ENCODE measurements at places on chromosomes 1 and 21.

DNA sequence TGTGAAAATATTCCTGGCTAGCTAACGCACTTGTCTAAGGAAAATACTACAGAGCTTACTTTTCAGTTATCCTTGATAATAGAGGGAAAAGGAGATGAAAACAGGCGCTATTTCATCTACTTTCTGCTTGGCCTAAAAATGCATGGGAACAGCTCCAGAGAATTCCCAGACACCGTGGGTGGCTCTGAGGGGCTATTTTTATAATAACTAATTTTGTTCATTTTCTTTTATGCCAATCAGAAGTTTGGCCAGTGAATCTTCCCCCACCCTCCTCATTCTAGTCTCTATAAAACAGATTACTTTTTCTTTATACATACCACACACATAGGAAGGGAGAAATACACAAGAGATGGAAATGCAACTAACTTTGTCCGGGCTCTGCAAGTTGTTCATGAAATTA is 322.9 kb downstream of the SETD4 start:
- DNase-seq: no peak

GRCh38 chr21:38933731-38934130 is 128.0 kb downstream of the ETS2 start:
- no peak for DNase-seq

DNA sequence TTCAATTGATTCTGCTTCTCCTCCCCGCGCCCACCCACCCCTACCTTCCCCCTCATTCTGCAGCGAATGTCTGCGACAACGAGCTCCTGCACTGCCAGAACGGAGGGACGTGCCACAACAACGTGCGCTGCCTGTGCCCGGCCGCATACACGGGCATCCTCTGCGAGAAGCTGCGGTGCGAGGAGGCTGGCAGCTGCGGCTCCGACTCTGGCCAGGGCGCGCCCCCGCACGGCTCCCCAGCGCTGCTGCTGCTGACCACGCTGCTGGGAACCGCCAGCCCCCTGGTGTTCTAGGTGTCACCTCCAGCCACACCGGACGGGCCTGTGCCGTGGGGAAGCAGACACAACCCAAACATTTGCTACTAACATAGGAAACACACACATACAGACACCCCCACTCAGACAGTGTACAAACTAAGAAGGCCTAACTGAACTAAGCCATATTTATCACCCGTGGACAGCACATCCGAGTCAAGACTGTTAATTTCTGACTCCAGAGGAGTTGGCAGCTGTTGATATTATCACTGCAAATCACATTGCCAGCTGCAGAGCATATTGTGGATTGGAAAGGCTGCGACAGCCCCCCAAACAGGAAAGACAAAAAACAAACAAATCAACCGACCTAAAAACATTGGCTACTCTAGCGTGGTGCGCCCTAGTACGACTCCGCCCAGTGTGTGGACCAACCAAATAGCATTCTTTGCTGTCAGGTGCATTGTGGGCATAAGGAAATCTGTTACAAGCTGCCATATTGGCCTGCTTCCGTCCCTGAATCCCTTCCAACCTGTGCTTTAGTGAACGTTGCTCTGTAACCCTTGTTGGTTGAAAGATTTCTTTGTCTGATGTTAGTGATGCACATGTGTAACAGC is 339.9 kb downstream of the NTNG1 start:
- no peak for DNase-seq

GRCh38 chr1:44237721-44238457 is 24.6 kb downstream of the DMAP1 start:
- DNase-seq: peak; percentile 6

DNA sequence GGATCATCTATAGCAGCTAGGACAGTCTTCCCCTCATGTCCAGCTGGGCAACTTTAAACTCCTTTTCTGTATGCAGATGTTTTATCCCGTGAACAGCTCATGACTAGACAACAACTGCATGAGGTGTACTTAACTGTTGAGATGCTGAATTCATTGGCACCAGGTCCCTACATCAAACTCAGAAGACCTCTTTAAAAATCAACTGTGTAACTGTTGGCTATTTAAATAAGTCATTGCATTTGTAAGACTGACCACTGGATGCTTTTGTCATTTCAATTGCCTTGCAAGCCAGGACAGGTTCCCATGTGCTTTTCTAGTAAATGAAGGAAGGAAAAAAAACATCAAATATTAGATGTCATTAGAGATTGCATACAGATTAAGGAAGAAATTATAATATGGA is 28.3 kb upstream of the GORAB start:
- DNase-seq: no peak

- DNase-seq: no peak
These were observed 912.6 kb downstream of the TTLL7 start for GRCh38 chr1:83086346-83086745.

DNA sequence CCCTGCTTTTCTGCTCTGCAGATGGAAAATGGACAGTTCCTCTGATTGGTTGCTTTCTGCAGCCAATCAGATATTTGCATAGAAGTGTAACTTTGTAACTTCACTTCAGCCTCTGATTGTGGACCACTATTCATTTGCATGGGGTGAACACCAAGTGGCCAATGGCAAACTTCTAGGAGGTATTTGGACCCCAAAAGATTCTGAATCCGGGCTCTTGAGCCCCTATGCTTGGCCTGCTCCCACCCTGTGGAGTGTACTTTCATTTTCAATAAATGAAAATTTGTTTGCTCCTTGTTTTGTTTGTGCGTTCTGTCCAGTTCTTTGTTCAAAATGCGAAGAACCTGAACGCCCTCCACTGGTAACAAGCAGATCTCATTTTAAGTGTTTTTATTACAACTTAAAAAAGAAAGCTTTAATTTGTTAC is 6.4 kb upstream of the GSTM4 start:
- DNase-seq: no peak

DNA sequence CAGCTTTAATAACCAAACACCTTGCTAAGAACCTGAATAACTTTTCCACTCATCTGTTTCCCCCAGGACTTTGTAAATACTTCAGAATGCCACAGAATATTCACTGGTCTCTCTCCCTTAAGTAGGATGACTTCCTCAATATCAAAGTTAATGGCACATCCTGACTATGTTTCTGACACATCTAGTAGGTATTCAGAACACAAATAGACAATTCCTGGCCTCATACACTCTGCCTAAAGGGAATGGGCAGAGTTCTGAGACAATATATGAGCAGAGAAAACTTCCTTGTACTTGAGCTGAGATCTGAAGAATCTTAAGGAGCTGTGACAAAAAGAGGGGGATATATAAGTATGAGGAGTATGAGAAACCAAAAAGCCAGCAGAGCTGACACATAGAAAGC is 34.8 kb downstream of the ANKRD13C start:
- DNase-seq: no peak

DNA sequence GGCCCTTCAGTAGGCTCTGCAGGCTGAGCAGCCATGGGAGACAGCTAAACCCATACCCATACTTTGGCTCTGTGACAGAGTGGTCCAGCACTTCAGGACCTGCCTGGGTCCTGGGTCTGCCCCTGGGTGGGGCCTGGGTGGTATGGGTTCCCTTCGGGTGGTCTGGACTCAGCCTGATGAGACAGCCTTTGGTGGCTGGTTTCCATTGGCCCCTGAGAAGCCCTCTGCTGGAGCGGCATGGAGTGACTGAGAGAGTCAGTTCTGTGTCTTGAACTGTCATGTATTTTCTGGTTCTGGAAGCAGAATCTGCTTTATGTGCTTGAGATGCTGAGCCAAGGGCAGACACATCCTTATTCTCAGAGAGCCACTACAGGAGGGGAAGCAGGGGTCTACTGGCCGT is 31.3 kb upstream of the KCNA2 start:
- DNase-seq: no peak

DNA sequence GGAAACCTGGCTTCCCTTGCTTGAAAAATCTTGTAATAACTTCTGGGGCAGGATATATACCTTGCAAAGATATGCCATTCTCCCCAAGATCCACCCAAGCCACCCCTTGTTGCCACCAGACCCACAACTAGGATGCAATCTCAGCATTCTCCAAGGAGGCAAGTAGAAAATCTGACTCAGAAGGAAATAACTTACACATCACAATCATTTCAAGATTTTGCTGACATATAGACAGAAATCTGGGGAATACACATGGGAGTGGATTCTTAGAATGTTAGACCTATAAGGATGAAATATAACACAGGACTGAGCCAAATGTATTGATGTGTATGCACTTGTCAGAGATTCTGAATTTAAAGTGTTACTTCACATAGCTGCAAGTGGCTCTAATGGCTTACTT is 14.8 kb upstream of the ZDHHC18 start:
- DNase-seq: no peak

GRCh38 chr1:3022976-3023375 is 1.7 kb downstream of the ACTRT2 start:
- DNase-seq: no peak

- no peak for DNase-seq
These were observed 138.3 kb upstream of the DUSP10 start for GRCh38 chr1:221880182-221880581.

DNA sequence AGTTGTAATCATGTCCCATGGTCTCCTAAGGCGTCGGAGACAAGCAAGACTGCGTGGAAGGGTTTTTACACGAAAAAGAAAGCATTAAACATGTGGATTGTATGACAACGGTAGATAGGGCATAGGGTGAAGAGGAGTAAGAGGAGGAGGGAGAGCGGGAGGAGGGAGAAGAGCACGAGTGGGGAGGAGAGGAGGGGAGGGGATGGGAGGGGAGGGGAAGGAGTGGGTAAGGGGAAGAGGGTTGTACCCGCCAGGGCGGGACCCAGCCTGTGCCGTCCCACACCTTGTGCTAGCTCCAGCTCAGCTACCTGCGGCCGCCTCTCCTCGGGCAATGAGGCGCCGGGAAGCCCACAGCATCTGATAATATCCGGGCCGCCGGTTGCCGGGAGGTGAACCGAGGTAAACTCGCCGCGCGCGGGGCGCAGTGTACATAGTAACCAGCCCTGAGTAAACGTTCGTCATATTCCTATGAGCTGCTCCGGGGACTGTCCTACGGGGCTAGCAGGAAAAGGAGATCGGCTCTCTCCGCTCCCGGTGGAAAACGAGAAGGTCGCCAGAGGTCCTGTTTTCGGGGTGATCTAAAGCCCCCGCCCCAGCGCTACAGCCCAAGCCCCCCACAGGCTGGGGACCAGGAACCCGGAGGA is 449 bp upstream of the RCAN3 start:
- peak; percentile 50 for DNase-seq

GRCh38 chr1:203048555-203049051 is 22.3 kb downstream of the PPFIA4 start:
- no peak for DNase-seq

DNA sequence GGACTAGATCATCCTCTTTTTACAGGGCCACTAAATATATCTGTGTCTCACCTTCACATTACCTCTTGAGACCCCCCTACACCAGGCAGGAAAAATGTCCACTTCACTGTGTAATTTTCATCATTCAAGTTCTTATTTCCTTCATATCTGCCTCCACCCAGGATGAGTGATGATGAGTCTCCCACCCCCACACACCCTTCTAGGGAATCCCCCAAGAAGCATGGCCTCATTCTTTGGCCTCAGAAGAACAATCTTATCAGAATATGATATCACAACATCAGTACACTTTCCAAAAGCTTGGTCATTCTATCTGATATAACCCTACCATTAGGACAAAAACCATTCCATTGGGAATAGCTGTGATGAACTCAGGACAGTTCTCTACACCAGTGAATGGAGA is 170.3 kb upstream of the DUSP10 start:
- DNase-seq: no peak

- no peak for DNase-seq
These were observed 7.1 kb downstream of the AMIGO1 start for GRCh38 chr1:109502364-109502851.

GRCh38 chr1:26364956-26365355 is 7.6 kb downstream of the ZNF683 start:
- DNase-seq: no peak

- DNase-seq: no peak
These were observed 95.6 kb upstream of the SNX7 start for GRCh38 chr1:98565951-98566350.

- no peak for DNase-seq
These were observed 72.6 kb upstream of the SDC3 start for GRCh38 chr1:30981172-30981571.

DNA sequence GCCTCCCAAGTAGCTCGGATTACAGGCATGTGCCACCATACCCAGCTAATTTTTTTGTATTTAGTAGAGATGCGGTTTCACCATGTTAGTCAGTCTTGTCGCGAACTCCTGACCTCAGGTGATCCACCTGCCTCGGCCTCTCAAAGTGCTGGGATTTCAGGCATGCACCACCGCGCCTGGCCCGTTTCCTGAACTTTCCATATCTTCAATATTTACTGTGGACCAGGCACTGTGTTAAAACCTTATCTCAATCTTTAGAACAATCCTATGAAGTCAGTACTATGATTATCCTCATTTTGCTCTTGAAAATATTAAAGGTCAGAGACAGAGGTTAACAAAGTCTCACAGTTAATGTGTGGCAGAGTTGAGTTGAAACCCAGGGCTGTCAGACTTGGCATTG is 1.6 kb upstream of the ADCY10 start:
- DNase-seq: no peak

DNA sequence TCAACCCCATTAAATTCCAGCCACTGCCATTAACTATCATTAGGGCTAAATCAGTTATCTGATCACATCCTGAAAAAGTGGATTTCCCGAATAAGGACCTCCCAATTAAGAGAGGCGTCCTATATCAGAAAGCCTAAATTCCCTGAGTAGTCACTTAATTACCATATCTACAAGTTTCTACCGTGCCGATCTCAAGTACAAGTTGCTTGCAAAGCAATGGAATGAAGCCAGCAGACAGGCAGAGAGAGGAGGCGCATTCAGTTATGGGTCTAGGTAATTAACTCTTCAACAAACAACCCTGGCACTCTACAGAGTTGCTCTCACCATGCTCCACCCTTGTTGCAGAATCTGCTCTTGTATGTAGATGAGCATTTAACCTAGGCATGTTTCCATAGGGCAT is 494.6 kb upstream of the RUNX1 start:
- no peak for DNase-seq

DNA sequence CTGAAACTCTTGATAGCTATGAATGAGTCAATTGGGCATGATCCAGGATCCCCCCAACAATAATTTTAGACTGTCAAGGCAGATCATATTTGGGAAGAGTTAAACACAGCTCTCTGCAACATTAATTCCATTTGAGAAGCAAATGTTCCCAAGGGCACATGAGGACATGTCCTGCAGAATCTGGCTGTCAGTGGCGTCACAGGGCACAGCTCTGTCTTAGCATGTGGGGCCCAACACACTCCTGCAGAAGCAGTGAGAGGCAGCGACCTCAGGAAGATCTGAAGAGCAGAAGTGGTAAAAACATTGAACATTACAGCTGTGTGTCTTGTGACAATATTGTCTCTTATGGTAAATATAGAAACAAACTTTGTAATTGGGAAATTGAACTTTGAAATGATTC is 197.1 kb upstream of the PBX1 start:
- no peak for DNase-seq

Data from stimulated activated CD8-positive, alpha-beta memory T cell treated with anti-CD3 and anti-CD28 coated beads, Interleukin-15, amount 100 ng/mL, for 4 hours (primary cell).